ENCODE measurements at places on chromosomes 3 and 15.
A peak's percentile ranks its signal among the peaks of the same experiment; 100 is the strongest.

DNA sequence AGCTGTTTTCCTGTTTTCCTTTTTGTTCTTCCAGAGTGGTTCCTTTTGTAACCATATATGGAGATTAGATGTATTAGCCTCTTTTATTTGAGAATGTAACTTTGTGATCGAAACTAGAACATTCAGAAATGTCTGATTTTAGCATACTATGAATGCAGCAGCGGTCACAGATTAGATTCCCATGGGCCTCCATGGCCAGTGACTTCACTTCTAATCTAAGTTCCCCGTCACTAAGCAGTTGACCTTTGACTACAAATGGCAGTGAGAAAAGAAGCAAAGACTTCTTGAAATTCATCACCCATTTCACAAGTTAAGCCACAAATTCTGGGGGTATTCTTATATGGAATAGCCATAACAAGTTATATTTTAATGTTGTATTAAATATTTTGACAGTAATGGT lies 114.6 kb upstream of the FLNB start:
- DNase-seq = no peak

GRCh38 chr3:109707617-109708016 lies 370.3 kb upstream of the DPPA4 start:
- DNase-seq = no peak

DNA sequence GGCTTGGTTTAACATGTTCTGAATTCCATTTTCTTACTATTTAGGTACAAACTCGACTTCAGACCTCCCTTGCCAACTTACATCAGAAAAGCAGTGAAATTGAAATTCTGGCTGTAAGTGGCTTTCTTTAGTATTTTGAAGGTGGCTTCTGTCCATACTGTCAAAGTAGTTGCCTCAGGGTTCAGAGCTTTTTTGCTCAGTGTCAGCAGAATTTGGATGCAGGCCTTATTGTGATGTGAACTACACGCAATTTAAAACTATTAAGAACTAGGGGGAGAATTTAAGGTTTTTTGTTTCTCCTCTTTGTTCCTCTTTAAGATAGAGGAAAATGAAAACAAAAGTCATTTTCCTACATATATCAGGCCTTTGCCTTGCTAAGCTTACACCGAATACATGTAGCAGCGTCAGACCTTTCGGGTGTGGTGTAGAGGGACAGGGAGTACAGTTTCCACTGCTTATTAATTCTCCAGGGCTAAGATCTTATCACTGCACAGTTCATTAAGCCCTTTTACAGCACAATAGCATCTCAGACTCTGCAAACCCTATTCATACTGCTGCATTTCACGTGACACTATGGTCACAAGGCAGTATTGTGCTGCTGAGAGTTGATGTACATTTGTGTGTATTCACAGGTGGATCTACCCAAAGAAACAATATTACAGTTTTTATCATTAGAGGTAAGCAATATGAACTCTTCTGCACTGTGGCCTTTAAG lies 6.7 kb downstream of the SRP14 start:
- no peak for DNase-seq

GRCh38 chr15:64870353-64870752 lies 28.6 kb downstream of the PLEKHO2 start:
- DNase-seq = no peak

DNA sequence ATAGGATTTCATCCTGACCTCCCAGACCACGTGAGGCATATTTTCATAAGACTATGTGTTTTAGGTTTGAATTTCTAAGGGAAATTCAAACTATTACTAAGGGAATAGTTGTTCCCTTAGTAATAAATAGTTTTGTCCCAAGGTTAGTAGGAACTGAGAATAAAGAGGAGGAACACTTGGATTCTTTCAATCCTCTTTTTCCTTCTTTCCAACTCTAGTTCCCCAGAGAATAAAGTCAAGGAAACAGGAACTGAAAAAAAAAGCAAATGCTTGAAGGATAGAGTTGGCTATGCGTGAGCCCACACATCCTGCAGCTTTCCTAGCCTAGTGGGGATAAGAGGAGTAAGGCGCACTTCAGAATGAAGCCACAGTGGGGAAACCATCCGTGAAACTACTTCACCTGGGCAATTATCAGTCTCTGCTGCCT lies 312.1 kb upstream of the TGFBR2 start:
- DNase-seq = no peak

DNA sequence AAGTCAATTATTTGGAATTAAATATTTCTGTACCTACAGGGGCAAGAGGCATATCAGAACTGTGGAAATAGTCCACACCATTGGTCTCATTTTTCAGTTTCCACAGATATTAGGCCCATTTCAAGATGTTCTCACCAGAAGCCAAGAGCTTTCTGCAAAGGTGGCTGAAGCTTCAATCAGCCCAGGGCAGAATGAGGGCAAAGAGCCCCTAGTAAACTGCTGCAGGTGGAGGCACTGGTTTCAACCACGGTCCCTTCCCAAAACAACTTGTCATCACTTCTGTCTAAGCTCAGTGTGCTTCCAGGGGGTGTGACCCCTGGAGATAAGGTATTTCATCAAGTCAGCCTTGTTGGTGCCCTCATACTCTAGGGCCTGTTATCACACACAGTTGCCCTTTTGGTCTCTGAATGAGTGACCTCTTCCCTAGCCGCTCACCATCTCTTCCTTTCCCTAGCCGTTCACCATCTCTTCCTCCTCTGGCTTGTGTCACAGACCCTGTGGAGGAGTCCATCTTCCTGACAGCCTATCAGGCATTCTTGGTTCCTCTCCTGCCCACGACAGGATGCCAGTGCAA lies 21.2 kb downstream of the IL17RD start:
- DNase-seq = no peak

DNA sequence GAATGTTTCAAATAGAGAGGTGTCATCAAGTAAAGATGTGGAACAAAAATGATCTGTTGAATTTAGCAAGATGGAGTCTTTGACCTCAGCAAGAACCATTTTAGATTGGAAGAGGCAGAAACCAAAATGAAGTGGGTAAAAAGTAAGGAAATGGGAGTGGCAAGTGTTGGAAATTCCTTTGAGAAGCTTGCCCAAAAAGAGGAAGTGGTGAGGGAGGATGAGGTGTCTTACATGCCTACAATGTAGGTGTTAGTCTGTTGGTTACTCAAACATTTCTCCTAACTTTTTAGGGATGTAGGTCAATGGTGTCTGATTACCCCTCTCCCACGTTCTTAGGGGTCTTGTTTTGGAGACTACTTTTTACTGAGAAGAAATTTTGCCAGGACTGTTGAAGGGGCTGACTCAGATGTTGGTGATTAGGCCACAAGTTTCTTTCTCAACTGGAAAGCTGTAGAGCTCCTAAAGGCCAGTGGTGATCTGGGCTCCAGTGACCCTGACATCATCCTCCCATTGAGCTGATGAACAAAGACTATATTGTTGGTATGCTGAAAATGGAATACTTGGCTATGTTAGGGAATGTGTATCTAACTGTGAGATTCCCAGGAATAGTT lies 5.1 kb downstream of the PPP2R3A start:
- no peak for DNase-seq

GRCh38 chr3:45807681-45808540 lies 11.6 kb upstream of the SLC6A20 start:
- DNase-seq = no peak

- no peak for DNase-seq
These were observed 74.4 kb downstream of the ZIC1 start for GRCh38 chr3:147483578-147483977.

- DNase-seq = no peak
These were observed 66.6 kb downstream of the SUCLG2 start for GRCh38 chr3:67587811-67588210.

DNA sequence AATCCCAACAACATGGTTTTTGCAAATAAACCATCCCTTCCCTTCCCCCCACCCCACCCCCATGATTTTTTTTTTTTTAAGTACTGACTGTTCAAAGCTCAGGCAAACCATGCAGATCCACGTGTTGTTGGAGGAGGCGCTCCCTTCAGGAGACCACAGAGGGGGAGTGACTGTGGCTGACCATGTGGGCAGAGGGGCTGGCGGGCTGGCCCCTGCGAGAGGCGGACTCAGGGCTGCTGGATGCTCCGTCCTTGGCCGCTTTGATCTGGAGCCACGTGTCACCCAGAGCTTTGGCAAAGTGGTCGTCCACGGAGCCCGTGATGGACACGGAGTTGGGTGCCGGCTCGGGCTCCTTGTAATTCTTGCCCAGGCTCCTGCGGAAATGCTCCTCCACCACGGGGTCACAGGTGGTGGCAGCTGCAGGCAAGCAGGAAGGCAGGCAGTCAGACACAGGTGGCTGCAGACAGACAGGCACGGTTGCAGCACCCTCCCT lies 85.3 kb downstream of the VGLL4 start:
- DNase-seq = no peak

DNA sequence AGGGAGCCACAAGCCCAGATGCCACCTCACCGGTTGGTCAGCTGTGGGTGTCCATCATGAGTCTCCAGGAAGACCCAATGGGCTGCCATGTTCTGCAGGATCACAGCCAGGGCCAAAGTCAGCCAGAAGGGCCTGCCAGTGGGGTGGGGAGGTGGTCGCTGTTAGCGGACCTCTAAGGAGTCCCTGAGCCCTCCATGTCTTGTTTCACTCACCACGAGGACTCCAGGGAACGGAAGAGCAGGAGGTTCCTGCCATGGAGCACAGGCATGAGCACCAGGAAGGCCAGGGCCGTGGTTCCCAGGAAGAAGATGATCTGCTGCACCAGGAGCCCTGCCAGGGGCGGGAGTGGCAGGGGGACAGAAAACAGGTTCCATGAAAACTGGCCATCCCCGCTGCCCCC lies 8.6 kb downstream of the ISLR start:
- DNase-seq = no peak

GRCh38 chr15:76871930-76872329 lies 33.2 kb downstream of the SCAPER start:
- no peak for DNase-seq

DNA sequence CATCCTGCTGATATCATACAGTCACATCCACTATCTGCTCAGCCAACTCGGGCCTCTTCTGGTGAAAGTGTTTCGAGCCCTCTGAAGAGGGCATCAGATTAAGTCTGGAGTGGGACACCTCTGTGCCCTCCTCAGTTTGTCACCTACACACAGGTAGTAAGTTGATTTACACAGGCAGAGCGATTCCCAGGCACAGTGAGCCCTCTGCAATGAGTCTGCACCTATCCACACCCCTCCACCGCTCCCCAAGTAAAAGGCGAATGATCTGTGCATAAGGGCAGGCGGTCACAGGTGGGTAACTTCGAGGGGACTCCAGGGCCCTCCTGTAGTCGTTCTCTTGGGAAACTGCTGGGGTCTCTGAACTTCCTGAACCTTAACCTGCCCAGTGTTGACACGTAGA lies 152.0 kb downstream of the ATP10A start:
- DNase-seq = no peak

GRCh38 chr15:43187544-43188155 lies 2.4 kb downstream of the CCNDBP1 start:
- DNase-seq = peak; percentile 49

DNA sequence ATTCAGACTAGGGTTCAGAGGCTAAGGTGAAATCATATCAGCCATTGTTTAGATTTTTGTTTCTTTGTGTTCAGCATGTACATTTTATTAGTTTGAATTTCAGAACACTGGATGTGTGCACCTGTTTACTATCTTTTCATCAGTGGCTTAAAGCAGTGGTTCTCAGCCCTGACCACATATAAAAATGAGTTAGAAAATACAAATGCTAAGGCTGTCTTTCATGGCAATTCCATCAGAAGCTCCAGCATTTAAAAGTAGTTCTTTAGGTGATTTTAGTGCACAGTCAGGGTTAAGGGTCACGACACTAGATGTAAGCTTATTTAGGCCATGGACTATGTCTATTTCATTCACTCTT lies 213.5 kb downstream of the NECTIN3 start:
- DNase-seq = no peak

DNA sequence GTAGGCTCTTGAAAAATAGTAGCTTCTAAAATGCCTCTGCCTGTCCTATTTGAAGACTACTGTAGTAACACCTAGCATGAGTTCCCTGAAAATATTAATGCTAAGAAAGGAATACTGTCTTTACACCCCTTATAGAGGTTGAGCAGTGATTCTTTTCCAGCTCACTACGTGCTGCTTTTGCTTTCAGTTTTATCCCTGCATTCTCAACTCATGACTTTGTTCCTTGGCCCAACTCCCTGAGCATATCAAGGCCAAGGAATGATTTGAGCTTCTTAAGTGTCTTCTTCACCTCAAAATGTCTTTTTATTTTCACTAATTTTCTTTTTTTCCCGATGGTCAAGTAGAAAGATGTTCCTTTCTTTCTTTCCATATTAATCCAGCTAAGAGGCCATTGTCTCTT lies 16.5 kb upstream of the P2RY13 start:
- DNase-seq = no peak

DNA sequence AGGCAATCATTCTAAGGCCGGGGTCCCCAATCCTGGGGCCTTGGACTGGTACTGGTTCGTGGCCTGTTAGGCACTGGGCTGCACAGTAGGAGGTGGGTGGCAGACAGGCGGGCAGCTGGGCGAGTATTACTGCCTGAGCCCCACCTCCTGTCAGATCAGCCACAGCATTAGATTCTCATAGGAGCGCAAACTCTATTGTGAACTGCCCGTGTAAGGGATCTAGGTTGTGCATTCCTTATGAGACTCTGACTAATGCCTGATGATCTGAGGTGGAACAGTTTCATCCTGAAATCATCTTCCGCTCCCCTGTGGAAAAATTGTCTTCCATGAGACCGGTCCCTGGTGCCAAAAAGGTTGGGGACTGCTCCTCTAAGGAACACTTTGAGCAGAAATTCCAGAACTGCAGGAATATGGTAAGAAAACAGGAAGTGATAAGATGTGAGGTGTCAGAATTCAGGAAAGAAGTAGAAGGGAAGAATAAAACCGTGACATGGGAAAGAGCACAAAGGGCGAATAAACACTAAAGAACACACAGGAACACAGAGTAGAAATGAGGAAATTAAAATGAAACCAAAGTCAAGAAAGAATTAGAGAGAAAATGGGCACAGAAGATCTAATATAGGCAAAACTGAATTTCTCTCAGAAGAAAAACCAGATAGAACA lies 57.6 kb downstream of the PDCD6IP start:
- DNase-seq = no peak

DNA sequence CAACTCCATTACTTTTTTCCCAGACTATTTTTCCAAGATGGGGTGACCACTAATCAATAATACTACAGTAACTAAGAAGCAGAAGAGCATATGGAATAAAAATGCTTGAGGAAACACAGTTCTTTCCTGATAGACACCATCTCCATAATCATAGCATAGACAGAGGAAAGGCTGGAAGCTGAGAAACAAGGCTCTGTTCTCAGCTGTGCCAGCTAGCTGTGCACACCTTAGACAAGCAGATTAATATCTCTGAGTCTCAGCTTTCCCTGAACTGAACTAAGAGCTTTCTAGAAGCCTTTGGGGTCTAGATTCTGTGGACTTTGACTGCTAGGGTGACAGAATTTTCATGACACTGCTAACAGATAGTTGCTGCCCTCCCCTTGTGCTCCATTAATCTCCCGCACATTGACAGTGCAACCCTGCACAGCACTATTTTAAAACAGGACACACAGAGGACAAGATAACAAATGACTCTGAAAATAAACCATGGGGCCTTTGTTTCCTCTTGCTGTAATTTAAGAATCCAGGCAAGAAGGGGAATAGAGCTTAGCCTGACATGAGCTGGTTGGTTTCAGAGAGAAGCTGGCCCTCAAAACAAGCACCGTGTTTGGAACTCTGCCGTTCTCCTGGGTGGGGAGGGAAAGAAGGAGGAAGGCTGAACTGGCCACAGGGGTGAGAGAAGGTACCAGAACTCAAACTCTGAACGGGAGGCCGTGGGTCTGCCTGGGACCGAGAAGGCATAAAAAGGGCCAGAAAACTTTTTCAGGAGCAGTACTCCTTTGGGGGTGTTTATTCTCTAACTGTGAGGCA lies 67.4 kb downstream of the ATP13A5 start:
- no peak for DNase-seq

Data from GM13977 (cell line).